Upper lobe of right lung (tissue), 1 donor: ENCODE measurements at places on chromosomes 1 and 21.

DNA sequence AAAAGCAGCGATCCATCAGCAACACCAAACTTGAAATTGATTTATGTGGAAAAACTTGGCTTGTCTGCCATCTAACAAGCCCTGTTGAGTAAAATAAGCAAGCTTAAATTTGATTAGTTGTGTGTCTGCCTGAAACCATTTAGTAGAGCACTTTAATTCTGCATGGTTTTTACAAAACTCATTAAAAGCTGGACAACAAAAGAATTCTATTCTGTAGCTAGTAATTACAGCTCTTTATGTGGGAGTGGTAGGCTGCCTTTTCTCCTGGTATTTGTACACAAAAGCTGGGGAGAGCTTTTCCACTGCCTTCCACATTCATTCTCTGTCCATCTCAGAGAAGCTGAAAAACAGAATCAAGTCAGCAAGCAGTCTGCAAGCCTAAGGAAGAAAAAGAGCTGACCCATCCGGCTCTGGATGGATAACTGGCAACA lies 1.7 kb downstream of the ETS2 start:
- H3K27me3 ChIP-seq = no peaks in the 10 kb centered on the region
- no peak for DNase-seq
- peaks cover 45% of the 10 kb centered on the region for H3K4me1 ChIP-seq
- peaks cover 37% of the 10 kb centered on the region for H3K36me3 ChIP-seq
- peak overlapping the region; percentile 97 for H3K27ac ChIP-seq

DNA sequence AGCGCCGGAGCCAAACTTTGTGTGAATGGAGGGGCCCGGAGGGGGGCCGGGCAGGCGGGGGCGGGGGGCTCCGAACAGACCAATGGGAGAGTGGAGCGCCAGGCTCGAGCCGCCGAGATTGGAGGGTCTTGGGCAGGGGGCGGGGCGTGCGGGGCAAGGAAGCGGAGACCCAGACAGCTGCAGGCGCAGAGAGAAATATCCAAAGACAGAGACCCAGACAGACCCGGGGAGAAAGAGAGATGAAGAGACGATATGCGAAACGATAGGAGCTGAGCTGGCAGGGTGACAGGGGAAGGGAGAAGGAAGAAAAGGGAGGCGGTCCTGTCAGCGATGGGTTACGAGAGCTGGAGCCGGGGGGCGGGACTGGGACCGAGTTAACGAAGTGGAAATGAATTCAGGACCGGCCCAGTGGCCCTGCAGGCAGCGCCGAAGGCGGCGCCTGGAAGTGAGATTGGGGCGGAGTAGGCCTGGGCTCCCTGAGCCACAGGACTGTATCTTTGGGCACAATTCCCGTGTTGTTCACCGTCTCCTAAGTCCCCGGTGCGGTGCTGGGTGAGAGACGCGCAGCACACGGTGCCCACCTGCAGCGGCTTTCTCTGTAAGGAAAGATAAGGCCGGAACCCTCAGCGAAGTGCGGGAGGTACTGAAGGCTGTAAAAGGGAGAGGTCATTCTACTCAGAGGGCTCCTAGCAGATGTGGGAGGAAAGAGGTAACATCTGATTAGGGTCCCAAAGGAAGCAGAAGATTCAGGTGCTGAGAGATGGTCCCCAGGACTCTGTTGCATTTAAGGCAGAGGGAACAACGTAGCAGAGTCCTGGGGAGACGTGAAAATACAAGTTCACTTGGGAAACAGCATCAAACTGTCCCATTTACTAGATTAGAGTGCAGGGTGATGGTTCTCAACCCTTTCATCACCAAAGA lies 543 bp upstream of the KCNJ10 start:
- no peaks in the 10 kb centered on the region for H3K27me3 ChIP-seq
- H3K4me3 ChIP-seq = peak overlapping the region; percentile 50
- peaks cover 5% of the 10 kb centered on the region for H3K4me1 ChIP-seq

- no peak overlapping the region for H3K27ac ChIP-seq
- no peaks in the 10 kb centered on the region for H3K27me3 ChIP-seq
- no peaks in the 10 kb centered on the region for H3K4me1 ChIP-seq
- DNase-seq = no peak
- H3K36me3 ChIP-seq = peaks cover 98% of the 10 kb centered on the region
- no peak overlapping the region for H3K4me3 ChIP-seq
Observed at GRCh38 chr1:53210352-53210751, 10.1 kb downstream of the CZIB start.

- H3K36me3 ChIP-seq = no peaks in the 10 kb centered on the region
- H3K4me3 ChIP-seq = no peak overlapping the region
- no peaks in the 10 kb centered on the region for H3K27me3 ChIP-seq
- no peaks in the 10 kb centered on the region for H3K4me1 ChIP-seq
Observed at GRCh38 chr21:39685236-39685635, 59.7 kb upstream of the IGSF5 start.

- H3K27me3 ChIP-seq = no peaks in the 10 kb centered on the region
- no peak overlapping the region for H3K27ac ChIP-seq
- H3K4me3 ChIP-seq = no peak overlapping the region
- DNase-seq = no peak
- peaks cover 8% of the 10 kb centered on the region for H3K36me3 ChIP-seq
Observed at GRCh38 chr1:217435204-217435603, 195.7 kb downstream of the GPATCH2 start.

DNA sequence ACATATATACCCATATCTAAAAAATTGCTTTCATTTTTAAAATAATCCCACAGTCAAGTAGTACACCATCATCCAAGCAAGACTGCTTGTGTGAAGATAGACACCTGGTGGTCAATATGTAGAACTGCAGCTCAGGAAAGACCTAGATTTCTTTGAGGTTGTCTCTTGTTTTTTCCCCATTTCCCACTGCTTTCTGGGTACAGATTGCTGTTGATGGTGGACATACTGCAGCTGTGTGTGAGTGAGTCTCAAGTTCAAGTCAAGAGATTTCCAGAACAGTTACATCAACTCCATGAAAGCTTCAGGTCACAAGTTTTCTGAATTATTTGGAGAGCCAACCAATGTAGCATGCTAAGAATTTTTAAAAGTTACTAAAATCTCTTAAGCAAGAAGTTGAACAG lies 306.4 kb downstream of the DUSP10 start:
- no peaks in the 10 kb centered on the region for H3K36me3 ChIP-seq
- H3K4me3 ChIP-seq = no peak overlapping the region
- H3K27ac ChIP-seq = no peak overlapping the region
- no peak for DNase-seq
- H3K27me3 ChIP-seq = no peaks in the 10 kb centered on the region

- no peaks in the 10 kb centered on the region for H3K36me3 ChIP-seq
- H3K27me3 ChIP-seq = no peaks in the 10 kb centered on the region
- no peaks in the 10 kb centered on the region for H3K4me1 ChIP-seq
- H3K4me3 ChIP-seq = no peak overlapping the region
- no peak for DNase-seq
Observed at GRCh38 chr1:22836850-22837249, 126.2 kb downstream of the EPHB2 start.

- no peak overlapping the region for H3K4me3 ChIP-seq
- no peak for DNase-seq
- H3K36me3 ChIP-seq = no peaks in the 10 kb centered on the region
Observed at GRCh38 chr1:150530491-150531159, 15.1 kb downstream of the FALEC start.

DNA sequence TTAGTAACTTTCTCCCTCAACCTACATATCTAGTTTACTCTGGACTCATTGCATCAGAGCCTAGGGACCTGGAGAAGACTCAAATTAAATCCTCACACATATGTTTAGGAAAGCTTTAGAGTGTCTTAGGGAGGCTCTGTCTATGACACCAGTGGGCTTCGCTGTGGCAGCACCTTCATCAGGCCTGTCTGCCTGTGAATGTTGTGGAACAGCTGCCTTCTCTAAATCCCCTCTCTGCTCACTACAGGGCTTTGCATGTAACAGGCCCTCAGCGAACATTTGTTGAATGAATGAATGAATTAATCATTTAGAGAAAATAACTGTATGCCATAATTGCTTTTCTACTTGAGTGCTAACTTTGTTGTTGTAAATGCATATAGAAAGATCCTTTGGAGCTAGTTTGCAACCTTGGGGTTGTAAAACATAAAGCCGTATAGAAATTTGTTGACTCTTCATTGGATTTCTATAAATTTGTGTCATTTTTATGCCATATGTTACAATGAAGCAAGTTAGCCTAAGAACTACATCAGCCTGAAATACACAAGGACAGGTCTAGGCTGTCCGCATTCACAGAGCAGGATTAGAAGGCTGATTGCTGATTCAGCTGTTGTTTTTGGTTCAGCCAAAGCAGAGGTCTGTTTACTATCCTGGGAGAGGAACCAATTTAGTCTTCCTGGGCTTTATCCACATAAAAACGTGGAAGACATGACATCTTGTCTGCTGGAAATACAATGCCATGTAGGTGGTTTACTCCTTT lies 238.0 kb downstream of the ASTN1 start:
- no peaks in the 10 kb centered on the region for H3K27me3 ChIP-seq
- DNase-seq = no peak
- H3K27ac ChIP-seq = no peak overlapping the region
- H3K4me1 ChIP-seq = no peaks in the 10 kb centered on the region

DNA sequence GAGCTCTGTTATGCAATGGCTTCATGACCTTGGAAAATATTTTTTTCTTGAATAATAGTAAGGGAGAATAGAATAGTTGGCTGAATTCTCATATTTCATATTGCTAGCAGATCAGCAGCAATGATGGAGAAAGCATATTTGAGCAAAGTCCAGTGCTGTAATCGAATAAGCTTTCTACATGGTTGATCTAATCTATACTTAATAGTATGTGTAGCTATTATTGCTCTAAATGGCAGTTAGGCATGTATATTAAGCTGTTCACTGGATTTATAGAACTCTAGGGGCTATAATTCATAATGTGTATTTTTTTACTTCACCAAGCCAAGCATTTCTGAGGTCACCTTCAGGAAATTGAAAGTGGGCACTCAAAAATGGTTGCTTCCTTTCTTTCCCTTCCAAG lies 10.0 kb upstream of the IL19 start:
- DNase-seq = no peak
- H3K36me3 ChIP-seq = no peaks in the 10 kb centered on the region
- H3K27ac ChIP-seq = no peak overlapping the region

GRCh38 chr1:61121631-61122030 lies 39.3 kb downstream of the NFIA start:
- H3K4me1 ChIP-seq = peaks cover 31% of the 10 kb centered on the region
- no peaks in the 10 kb centered on the region for H3K36me3 ChIP-seq
- H3K27ac ChIP-seq = no peak overlapping the region
- no peak overlapping the region for H3K4me3 ChIP-seq
- no peak for DNase-seq

DNA sequence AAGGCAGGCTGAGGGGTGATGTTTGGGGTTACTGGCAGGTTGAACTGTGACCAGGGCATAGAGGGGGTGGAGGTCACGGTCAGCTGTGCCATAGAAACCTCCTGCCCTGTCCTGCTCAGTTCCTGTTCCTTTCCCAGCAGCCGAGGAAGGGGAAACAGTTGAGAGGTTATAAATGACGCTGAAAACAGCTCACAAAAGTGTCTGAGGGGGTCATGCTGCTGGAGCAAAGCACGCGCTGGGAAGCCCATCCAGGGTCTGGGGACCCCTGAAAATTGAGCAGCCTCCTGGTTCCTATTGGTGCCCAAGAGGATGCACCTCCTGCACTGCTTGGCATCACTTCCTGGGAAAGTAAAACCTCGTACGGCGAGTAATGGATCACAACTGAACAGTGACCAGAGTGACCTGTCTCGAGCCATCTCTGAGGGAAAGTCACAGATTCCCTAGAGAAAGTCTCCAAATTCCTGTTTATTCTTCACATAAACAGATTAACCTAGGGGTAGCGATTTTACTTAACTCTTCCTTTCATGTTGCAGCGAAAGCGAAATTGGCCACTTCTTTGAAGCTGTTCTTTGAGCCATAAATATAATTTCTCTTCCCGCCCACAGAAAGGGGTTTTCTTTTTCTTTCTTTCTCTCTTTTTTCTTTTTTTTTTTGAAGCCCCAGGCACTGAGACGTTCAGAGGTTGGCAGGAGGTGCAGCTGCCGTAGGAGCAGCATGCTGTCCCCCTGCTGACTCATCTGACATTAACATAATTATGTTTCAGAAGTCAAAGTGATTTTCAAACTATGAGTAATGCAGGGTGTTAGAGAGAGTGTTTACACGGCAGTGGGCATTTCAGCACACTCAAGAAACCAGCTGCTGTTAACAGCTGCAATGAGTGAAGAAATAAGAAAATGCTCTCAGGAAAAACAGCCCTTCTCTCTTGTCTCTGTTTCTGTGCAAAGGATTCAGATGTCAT lies 41.8 kb upstream of the ATF3 start:
- H3K4me1 ChIP-seq = peaks cover 13% of the 10 kb centered on the region
- H3K27me3 ChIP-seq = no peaks in the 10 kb centered on the region
- no peaks in the 10 kb centered on the region for H3K36me3 ChIP-seq
- DNase-seq = no peak

- DNase-seq = no peak
- no peaks in the 10 kb centered on the region for H3K36me3 ChIP-seq
- H3K27me3 ChIP-seq = no peaks in the 10 kb centered on the region
- H3K4me1 ChIP-seq = no peaks in the 10 kb centered on the region
- no peak overlapping the region for H3K27ac ChIP-seq
Observed at GRCh38 chr1:44147582-44147981, 6.2 kb upstream of the KLF18 start.

DNA sequence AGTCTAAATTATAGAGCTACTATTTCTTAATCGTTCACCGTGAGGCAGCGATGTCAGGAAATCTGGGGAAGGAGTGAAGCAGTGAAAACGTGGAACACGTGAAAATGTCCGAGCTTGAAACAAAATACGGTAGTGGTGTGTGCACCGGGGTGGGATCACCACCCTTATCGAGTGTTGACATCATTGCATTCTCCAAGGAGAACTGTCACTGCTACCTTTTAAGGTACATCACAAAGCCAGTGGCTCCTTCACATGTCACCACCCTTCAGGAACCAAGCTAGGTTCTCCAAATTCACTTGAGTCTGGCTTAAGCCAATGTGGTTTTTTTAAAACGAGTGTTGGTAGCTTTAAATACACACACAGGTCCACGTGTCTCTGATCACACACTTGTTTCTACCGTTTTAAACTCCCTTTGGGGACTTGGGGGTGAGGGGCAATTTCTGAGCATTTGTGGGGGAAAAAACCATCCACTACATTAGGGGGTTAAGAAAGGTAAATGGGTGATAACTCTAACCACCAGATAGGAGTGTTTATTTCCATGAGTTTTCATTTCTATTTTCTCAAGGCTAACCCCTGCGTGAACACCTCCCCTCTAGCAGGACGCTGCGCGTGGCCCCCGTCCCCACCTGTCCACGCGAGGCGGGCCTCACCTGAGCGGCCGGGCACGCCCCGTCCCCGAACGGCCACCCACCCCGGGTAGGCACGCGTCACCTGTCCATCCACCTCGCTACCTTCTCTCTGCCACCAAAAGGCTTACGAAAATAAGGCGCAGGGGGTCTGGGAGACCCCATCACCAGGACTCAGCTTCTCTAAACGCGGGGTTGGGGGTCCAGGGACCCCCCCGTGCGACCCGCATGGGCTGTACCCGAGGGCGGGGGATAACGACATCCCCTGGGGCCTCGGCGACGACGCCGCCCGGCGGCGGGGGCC lies 978 bp downstream of the PRDM15 start:
- H3K27me3 ChIP-seq = no peaks in the 10 kb centered on the region
- peak overlapping the region; percentile 85 for H3K4me3 ChIP-seq
- peak; percentile 78 for DNase-seq
